Progenitor cell of endocrine pancreas (in vitro differentiated cells): ENCODE measurements at places on chromosomes 11 and 22. TPM values are rescaled to one million over a fixed set of nuclear protein-coding genes. Genes with fewer than 3 reads are reported as not detected.

The YPEL4 gene
- 0.22 TPM in 2 replicates for total RNA-seq

The CLDN5 gene
- total RNA-seq, result not detected in 2 replicates

The NAT10 gene
- total RNA-seq, result 59.2 and 64.5 TPM in 2 replicates

The BDNF gene
- total RNA-seq, result 2.7 and 3.5 TPM in 2 replicates

The IFT27 gene
- total RNA-seq, result 52.3 and 57.7 TPM in 2 replicates

The CADM1 gene
- 147 and 154 TPM in 2 replicates for total RNA-seq

The OOSP4B gene
- total RNA-seq, result not detected in 2 replicates

The C22orf23 gene
- total RNA-seq, result 0.89 and 0.93 TPM in 2 replicates

The HIRA gene
- 45.3 and 45.9 TPM in 2 replicates for total RNA-seq

The HORMAD2 gene
- total RNA-seq, result not detected in 2 replicates

The EXPH5 gene
- total RNA-seq, result 32.8 and 35.0 TPM in 2 replicates

The SELENOM gene
- 3.1 and 3.7 TPM in 2 replicates for total RNA-seq
